Stimulated activated CD8-positive, alpha-beta memory T cell treated with anti-CD3 and anti-CD28 coated beads, Interleukin-2, amount 100 ng/mL, for 48 hours (primary cell): ENCODE measurements at places on chromosomes 4 and X.

- no peak for DNase-seq
Measured at GRCh38 chrX:47483306-47484268, 565 bp upstream of the ZNF41 start.

DNA sequence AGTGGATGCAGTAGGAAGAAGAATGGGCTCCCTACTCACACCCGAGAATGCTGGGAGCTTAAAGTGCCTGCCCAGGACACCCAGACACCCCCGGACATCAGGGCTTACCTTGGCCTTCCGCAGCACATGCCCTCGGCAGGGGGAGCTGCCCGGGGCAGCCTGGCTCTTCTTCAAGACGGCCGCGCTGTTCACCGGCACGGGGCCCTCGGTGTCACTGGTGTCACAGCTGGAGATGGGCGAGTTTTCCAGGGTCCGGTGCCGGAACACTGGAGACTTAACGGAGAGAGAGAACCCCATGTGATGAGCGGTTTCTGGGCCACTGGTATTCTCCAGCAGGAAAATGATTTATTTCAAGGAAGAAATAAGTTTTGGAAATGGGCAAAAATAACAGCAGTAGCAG, 170.9 kb downstream of the AFAP1 start:
- no peak for DNase-seq

DNA sequence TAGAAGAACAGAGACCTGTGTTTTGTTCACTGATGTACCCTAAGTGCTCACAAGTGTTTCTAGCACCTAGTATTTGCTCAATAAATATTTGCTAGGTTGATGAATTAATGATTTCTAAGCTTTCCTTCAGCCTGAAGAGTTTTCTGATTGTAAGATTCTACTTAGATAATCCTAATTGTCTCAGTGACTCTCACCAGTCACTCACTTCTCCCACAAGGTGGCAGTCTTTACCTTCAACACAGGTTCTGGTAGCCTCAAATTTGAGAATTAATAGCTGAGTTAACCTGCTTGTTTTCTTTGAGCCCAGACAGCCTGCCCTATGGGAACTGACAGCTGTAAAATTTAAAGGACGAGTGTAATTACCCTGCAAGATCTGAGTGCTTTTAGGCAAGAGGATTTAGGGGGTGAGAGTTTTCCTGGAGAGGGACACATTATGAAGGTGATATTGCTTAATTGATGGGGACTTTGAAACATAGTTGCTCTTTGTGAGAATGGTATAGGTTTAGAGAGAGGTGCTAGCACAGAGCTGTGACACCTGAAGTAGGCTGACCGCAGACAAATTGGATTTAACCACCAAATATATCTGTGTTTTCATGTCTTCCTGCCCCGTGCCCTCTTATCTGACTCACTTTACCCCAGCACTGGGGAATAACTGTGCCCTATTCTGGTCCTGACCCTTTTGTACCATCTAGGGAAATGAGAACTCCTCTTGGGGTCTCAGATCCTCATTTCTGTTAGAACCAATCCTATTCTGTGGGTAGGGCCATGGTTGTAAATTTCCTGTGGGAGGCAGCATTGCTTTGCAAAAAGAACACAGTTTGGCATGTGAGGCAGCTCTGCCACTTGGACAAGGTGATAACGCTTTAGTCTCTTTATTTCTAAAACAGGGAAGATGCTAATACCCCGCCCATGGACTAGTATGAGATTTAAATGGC, 27.7 kb downstream of the CD38 start:
- DNase-seq, result no peak

DNA sequence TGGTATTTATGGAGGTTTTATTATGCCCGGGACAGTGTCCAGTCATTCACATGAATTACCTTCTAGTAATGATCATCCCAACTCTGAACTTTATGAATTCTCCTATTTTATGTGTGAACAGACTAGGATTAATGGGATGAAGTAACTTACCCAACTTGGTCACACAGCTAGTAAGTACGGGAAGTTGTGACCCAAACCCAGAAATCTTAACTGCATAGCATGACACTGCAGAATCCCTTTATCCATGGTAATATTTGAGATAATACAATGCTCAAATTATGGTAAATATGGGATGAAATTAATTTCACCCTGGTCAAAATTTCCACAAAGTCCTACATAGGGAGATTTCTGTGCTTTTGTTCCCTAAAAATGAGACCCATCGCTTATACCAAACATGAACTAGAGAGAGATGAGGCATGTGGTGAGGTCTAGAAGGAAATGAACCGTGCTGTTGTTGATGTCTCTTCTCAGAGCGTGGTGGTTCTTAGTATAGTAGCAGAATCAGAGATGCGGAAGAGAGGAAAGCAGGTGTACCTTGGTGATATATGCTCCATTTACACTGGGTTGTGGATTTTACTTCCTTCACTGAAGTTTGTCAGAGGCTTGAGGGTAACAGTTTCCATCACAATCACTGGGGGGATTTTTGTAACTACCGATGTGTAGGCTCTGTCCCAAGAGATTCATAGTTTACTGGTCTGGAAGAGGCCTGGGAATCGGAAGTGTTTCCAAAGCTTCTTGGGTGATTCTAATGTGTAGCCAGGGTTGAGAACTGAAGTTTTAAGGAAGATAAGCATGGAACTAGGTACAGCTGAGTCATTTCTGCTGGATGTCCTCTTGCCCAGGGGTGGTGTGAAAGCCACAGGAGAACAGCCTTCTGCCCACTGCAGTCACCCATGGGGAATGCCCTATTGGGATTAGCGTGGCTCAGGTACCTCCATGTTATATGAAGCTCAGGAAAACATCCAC, 30.2 kb upstream of the FAM9C start:
- no peak for DNase-seq

- DNase-seq, result no peak
Measured at GRCh38 chr4:184811526-184812198, 14.1 kb downstream of the ACSL1 start.

DNA sequence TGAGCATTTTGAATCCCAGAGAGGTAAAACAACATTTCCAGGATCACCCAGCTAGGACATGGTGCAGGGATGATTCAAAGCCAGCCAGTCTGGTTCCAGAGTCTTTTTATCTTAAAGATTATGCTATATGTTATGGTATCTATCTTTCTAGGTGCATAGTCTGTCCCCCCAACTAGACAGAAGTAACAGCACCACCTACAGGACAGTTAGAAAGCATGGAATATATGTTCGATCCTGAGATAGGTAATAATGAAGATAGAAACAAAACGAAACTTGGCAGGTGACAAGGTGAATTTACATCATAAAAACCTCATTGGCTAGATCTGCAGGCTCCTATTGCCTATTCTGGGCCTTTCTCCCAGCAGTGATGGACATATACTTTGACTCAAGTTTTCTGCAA, 723.2 kb downstream of the SMARCA1 start:
- DNase-seq, result no peak

GRCh38 chrX:29187264-29187663, 600.0 kb downstream of the IL1RAPL1 start:
- DNase-seq, result no peak

- DNase-seq, result no peak
Measured at GRCh38 chr4:176919631-176920030, 126.9 kb upstream of the VEGFC start.

DNA sequence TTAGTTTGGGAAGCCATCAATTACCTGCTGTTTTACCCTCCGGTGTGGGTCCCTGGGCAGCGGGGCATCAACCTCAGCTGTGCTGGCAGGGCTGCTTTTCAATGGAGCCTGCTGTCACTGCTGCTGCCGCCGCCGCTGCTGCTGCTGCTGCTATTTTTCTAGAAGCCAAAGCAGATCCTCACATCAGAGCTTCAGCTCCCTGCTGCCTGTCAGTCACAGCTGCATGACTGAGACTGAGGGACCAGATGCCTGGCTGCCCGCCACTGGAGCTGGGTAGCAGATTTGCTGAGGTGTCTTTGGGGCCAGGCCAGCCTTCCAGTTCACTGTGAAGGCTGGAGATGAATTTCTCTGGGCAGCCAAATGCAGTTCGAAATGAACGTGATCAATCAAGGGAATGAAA, 200.3 kb upstream of the NHS start:
- DNase-seq, result no peak

GRCh38 chr4:80183250-80184052, 13.9 kb upstream of the PRDM8 start:
- DNase-seq, result no peak

- DNase-seq, result no peak
Measured at GRCh38 chrX:21838937-21839333, 482 bp upstream of the MBTPS2 start.

DNA sequence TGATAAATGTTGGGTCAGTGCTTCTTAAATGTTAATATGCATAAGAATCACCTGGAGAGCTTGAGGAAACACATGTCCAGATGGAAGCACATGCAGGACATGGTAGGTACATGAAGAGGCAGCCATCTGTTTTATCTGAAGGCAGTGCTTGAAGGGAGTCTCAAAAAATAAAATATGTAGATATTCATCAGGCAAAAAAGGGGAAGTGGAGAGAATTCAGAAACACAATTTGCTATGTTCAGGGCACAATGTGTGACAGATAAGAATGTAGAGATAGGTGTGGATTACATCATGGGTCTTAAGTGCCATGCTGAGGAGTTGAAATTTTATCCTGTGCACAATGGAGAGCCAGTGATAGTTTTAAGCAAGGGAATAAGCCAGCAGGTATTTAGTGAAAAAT, 59.6 kb upstream of the CASK start:
- DNase-seq, result no peak

- DNase-seq, result no peak
Measured at GRCh38 chr4:101019941-101020401, 327.4 kb downstream of the PPP3CA start.

GRCh38 chr4:88467392-88467791, 10.5 kb downstream of the HERC5 start:
- no peak for DNase-seq

DNA sequence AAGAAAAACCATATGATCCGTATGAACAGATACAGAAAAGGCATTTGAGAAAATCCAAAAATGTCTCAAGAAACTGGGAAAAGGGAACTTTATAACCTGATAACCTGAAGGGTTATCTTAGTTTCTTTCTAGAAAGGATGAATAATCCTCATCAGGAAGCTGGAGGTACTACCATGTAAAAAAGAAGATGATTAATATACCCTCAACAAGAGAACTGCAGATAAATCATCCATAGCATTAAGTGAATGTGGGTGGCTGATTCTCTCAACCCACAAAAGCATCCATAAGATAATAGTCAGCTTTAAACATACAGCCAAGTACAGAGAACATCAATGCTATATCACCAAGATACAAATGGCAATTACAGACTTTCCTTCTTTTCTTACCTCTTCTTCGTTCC, 26.4 kb downstream of the ANAPC10 start:
- DNase-seq, result no peak

DNA sequence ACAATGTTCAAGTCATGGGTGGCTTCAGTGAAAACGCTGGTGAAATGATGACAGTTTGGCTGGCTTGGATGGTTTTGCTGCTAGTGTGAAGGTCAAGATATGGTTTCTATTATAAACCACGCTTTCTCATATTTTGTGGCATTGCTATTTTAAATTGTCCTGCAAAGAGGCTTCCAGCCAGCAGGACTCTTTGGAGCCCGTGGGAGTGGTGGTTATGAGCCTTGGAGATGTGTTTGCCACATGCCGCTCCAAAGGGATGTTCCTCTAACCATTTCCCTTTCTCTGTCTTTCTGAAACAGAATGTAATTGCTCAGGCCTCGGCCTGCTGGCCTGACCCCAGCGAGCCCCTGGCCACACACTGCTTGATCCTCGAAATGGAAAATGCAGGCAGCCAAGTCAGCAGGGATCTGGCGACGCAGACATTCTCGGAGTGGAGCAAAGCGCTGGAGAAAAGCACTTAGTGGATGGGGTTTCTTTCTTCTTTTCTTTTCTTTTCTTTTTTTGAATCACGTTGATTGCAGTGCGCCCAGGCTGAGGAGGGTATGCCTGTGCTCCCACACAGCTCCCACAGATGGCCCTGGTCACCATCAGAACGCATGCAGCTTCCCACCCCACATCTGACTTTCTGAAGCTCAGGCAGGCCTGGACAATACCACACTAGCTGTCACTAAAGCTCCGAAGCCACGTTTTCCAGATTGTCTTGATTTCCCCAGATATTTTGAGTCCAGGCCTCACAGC, 114.0 kb downstream of the ENPP6 start:
- no peak for DNase-seq

DNA sequence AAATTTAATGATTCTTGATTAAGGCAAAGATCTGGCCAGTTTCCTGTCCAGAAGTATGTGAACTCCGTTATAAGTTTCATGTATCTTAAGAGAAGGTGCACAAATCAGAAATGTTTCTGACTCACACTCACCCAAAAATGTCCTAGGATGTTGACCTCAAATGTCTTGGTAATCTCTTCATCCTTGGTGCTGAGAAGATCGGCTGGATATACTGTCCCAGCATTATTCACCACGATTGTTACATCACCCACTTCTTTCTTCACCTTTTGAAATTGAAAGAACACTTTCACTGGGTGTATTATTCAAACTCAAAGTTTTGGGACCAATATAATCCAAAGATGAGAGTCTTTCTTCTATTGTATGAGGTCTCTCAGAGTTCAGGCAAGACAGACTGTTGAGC, 5.7 kb downstream of the HSD17B13 start:
- DNase-seq, result no peak
